IPS DF 19.7 (cell line): ENCODE measurements at places on chromosomes 11 and 22.
A peak's percentile ranks its signal among the peaks of the same experiment; 100 is the strongest.

DNA sequence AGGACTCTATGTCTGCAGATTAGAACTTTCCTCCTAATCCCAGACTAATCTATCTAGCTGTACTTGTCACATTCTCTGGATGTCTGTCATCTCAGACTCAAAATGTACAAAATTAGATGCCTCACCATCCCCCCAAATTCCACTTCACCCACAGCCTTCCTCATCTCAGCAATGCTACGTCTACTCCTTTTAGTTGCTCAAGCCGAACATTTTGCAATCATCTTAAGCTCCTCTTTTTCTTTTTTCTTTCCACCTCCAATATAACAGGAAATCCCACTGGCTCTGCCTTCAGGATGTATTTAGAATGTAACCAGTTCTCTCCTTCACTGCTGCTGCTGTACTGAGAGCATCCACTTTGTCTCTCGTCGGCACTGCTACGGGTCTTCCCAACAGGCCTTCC lies 1091.8 kb downstream of the TBC1D22A start:
- DNase-seq = no peak

- DNase-seq = no peak
These were observed 51.7 kb upstream of the OR9Q1 start for GRCh38 chr11:57972013-57972367.

GRCh38 chr11:128494418-128495332 lies 92.7 kb downstream of the ETS1 start:
- DNase-seq = no peak

- DNase-seq = no peak
These were observed 2.0 kb downstream of the LMO2 start for GRCh38 chr11:33889821-33890378.

- DNase-seq = no peak
These were observed 27.5 kb upstream of the POU2AF1 start for GRCh38 chr11:111406589-111406988.

DNA sequence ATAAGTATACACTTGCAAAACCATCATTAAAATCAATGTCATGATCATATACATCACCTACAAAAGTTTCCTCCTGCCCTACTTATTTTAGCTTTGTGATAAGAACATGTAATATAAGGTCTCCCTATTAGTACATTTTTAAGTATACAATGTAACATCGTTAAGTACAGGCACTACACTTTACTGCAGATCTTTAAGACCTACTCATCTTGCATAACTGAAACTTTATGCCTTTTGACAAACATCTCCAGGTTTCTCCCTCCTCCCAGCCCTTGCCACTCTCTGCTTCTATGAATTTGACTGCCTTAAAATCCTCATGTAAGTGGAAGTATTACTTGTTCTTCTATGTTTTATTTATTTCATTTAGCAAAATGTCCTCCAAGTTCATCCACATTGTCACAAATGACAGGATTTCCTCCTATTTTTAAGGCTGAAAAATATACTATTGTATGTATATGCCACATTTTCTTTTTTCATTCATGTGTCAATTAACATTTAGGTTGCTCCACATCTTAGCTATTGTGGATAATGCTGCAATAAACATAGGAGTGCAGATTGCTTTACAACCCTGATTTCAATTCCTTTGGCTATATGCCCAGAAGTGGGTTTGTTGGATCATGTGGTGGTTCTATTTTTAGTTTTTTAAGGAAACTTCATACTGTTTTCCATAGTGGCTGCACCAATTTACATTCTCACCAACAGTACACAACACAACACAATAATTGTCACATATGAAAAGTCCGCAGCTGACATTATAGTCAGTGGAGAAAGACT lies 471.1 kb upstream of the ANO3 start:
- DNase-seq = no peak

DNA sequence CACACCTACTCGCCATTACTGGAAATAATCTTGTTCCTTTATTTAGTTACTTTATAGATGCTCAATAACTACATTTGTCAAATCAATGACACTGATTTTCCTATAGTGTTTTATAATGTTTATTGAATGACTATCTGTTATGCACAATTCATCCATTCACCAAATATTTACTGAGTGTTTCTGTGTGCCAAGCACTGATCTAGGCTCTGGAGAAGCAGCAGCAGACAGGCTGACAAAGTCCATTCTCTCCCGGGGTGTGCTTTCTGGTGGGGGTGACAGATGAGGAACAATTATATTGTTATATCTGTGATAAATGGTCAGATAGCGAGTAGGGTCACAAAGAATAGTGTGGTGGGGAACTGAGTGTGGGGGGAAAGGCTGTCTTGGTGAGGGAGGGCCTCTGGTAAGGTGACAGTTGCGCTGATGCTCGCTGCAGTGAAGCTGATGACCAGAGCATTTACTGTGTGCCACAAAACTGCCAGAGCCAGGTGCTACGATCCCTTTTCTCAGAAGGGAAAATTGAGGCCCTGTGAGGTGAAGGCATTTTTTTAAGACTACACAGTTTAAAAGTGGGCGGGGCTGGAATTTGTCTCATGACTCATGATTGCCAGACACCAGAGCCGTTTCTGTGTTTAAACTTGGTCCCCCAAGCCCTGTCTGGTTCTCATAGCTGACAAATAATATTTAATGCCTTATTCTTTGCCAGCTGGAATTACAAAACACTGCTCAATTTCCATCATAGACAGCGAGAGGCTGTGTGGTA lies 10.2 kb downstream of the PACS1 start:
- DNase-seq = no peak

DNA sequence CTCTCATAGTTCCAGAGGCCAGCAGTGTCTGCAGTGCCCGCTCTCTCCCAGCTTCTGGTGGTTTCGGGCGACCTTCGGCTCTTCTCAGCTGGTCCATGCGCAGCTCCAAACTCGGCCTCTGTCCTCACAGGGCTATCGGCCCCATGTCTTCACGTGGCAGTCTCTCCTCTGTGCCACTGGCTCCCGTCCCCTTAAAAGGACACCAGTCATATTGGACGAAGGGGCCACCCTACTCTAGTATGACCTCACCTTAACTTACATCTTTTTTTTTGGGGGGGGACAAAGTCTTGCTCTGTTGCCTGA lies 13.8 kb downstream of the LTO1 start:
- no peak for DNase-seq

DNA sequence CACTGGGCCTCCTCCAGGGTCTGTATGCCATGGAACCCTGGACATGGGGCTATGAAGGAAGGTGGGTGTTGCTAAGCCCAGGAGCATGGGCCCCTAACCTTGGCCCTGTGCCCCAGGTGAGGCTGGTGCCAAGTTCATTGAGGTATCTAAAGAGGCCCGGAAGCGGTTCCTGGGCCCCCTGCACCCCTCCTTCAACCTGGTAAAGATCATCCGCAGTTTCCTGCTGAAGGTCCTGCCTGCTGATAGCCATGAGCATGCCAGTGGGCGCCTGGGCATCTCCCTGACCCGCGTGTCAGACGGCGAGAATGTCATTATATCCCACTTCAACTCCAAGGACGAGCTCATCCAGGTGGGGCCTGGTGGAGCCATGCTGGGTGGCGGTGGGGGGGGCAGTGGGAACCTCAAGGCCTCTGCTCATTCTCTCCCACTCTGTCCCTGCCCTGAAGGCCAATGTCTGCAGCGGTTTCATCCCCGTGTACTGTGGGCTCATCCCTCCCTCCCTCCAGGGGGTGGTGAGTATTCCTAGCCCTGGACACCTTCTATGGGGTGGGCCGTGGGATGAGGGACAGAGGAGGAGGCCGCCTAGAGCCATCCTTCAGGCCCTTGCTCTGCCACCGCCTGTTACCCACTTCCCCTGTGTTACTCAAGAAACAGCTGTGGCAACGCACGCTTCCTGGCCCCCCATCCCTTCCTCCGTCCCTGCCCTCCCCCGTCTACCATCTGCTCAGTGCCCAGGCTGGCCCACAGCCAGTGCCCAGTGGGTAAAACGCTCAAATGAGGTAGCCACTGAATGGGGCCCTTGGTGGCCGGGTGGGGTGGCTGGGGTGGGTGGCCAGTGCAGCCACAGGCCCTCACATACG lies 3.0 kb downstream of the PNPLA2 start:
- no peak for DNase-seq

GRCh38 chr11:94717667-94718066 lies 50.5 kb upstream of the AMOTL1 start:
- no peak for DNase-seq

- DNase-seq = no peak
These were observed 16.1 kb upstream of the CARD18 start for GRCh38 chr11:105155679-105156078.

DNA sequence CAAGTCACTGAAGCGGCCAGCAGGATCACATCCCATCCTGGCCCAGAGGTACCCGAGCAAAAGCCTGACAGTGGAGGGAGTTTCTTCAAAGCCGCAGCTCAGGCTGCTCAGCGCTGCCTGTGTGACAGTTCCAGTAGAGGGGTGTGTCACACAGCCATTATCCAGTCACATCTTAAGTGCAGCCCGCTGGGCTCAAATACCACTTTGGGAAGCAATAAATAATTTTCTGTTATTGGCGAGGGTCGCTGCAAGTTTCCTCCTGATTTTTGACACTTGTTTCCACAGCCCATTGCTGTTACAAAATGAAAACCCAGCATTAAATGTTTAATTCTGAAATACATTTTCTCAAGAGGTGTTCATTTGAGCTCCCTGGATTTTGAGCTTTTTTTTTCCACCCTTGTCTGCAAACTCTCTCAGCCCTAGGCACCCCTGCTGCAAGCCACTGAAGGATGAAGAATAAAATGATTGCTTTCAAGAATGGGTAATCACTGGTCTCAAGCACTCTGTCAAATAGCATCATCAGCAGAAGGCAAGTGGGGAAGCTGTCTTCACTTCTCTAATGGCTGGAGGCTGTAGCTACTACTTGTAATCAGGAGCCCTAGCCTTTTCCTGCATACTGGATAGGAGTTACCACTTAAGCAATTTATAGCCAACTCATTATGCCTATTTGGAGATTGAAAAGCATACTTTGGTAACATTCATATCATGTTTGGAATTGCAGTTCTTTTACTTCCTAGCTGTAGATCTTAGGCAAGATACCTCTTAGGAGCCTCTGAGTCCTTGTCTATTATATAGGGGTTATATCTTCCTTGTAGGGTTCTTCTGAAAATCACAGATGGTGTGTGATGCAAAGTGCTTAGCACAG lies 373.7 kb downstream of the METTL15 start:
- no peak for DNase-seq

GRCh38 chr11:128210148-128210940 lies 377.0 kb downstream of the ETS1 start:
- DNase-seq = peak; percentile 75

DNA sequence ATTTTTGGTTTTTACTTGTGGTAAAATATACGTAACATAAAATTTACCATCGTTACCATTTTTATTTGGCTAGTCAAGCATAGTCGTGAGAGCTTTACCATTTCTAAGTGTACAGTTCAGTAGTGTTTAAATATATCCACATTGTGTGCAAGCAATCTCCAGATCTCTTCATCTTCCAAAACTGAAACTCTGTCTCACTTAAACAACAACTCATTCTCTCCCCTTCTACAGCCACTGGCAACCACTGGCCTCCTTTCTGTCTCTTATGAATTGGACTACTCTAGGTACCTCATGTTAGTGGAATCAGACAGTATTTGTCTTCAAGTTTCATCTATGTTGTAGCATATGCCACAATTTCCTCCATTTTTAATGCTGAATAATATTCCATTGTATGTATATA lies 37.4 kb downstream of the SMC1B start:
- no peak for DNase-seq

DNA sequence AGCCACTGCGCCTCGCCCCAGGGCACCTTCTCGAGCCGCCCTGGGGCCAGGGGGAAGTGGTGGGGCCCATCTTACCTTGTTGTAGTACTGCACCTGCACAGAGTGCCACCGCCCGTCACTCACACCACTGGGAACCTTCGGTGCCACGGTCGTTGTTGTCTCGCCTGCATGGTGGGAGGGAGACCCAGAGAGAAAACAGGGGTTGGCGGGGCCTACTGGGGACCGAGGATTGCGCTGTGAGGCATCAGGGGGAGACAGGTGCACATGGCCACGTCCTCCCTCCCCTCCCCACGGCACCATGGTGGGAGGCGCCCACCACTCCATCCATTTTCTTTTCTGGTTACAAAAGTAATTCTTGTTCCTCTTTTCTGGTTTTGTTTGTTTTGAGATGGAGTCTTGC lies 97.8 kb downstream of the TRMU start:
- no peak for DNase-seq
